Epithelial cell of esophagus (primary cell): ENCODE measurements at places on chromosomes 2 and 18.

GRCh38 chr2:61379521-61379920, 91.4 kb downstream of the USP34 start:
- no peak for DNase-seq

GRCh38 chr2:184920451-184920965, 322.2 kb downstream of the ZNF804A start:
- no peak for DNase-seq

DNA sequence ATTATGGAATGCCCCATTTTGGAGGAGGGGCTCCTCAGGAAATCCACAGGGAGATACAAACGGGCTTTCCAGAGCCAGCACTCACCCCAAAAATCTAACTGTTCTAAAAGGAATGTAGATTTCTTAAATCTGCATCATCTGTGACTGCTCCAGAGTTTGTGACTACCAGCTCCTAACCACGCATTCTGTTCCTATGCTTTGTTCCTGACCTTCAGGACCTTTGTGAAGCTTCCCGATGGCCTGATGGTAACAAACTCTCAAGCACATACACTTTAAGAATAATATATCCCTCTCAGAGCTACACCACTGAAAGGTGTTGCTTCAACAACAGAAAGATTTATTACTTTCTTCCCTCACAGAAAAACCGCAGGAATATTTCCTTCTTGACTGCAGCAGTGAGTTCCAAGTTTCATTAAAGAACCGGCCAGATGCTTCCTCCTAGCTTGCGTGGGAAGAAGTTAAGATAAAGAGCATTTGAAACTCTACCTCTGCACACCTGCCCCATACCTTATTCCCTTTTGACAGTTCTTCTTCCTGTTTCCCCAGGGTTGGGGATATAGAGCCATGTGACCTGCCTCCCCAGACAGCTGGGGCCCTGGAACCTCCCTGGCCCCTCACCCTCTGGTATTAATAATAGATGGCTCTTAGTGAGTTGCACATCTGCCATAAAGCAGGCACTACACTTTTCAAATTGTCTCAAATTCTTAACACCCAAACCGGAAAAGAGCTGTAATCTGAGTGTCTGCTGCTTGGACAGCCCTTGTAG, 40.2 kb upstream of the EML4 start:
- no peak for DNase-seq

GRCh38 chr2:48799601-48800000, 44.1 kb upstream of the LHCGR start:
- no peak for DNase-seq

- DNase-seq: peak; percentile 50
Observed at GRCh38 chr2:48120759-48121242, 214.5 kb upstream of the FBXO11 start.

DNA sequence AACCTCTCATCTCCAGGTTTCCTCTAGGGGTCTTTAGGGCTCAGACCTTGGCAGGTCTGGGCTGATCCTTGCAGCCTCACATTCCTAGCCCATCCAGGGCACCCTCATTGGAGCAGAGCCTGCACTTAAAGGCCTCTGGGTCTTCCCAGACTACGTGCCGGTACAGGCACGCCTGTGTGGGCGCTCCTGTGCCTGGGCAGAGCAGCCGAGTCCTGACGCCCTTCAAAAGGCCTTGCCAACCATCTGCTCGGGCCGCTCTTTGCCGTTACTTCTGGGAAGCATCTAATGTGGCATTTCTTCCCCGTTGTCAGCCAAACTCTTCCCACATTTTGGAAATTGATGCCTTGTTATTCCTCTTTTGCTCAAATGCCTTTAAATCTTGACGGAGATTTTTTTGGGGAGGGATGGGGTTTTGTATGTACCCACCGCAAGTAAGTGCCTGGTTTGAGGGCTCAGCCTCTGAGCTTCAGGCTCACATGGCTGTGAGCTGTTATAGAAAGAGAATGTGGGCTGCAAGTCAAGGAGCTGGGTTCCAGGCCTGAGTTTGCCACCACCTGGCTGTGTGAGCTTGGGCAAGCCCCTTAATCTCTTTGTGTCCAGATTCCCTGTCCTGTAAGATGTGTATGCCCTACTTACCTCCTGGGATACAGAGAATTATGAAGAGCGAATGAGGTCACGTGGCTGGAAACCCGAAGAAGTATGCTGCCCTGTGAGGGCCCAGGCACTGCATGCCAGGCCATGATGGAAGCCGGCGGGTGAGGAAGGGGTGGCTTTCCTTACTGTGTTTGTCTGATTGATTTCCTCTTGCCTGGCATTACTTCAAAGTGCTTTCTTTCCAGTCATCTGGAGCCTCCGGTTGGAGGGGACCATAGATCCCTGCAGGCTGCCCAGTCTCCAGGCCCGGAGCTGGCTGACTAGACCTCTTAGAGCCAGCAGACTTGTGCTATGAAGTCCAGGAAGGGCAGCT, 20.6 kb downstream of the EHD3 start:
- peak; percentile 56 for DNase-seq

- peak; percentile 15 for DNase-seq
Observed at GRCh38 chr2:223585666-223586065, 16.5 kb downstream of the SCG2 start.

DNA sequence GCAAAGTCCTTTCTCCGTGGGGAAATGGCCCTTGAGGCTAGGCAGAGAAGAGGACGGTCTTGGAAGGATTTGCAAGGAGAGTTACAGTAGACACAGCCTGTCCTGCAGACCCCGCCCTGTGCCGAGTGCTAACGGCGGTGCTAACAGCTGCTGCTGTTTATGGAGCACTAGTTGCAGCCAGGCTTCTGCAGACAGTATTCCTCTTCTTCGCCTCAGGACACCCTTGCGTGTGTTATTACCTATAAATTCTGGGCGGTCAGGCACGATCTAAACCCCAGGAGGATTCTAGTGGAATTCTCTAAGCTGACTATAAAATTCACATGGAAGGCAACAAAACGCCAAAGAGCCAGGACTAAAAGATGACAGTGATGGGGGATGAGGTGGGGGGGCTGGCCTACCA, 139.8 kb downstream of the GLI2 start:
- DNase-seq: no peak

DNA sequence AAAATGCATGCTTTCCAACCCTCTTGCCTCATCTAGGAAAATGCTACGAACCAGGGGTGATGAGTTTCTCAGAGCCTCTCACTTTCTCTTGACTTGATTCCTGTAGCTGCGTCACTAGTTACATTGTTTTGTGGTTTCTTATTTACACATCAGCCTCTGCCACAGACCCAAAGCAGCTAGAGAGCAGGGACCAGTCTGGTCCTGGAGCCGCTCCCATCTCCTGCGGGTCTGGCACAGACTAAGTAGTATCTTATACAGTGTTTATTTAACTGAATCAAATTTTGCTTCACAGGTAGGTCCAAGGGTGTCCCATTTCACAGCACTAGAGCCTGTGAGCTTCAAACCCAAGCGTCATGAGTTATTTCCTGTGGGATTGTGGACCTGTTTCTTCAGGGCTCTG, 310.5 kb downstream of the MYCN start:
- DNase-seq: no peak

DNA sequence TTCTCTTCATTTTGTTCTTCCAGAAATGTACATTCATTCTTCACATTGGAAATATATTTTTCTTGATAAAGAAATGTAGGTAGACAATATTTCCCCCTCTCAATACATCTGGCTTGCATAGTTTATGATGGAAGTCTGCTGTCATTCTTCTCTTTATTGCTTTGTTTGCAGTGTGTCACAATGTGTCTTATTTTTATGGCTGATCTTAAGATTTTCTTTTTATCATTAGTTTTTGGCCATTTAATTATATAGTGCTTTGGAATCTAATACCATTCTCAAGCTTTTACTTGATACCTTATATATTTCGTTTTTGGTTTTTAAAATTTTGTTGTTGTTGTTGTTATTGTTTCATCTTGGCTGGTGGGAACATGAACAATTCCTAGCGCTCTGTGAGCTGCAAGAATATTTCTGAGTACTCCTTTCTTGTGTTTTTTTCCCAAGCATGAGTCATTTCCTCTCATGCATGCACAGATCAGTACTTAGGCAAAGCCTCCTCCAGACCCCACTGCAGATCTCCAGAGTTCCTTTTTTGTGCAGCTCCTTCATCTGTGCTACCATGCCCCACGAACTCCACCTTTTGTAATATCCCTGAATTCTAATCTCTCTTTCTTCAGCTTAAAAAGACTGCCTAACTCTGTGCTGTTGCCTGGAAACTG, 13.7 kb upstream of the MMADHC start:
- DNase-seq: peak; percentile 57

GRCh38 chr18:25360301-25360899, 8.4 kb upstream of the ZNF521 start:
- peak; percentile 33 for DNase-seq

- no peak for DNase-seq
Observed at GRCh38 chr2:20170704-20171250, 54.2 kb downstream of the SDC1 start.

GRCh38 chr2:119650206-119650605, 28.8 kb upstream of the TMEM177 start:
- peak; percentile 15 for DNase-seq

DNA sequence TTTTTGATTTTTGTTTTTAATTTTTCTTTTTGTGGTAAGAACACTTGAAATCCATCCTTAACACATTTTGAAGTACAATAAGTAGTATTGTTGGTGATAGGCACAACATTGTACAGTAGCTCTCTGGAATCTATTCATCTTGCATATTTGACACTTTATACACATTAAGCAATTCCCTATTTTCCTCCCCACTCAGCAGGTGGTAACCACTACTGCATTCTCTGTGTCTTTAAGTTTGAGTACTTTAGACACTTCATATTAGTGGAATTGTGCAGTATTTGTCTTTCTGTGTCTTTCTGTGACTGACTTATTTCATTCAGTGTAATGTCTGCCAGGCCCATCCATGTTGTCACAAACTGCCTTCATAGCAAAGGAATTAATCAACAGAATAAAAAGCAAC, 471.7 kb upstream of the CDH20 start:
- DNase-seq: no peak

GRCh38 chr18:8974696-8975095, 127.8 kb upstream of the NDUFV2 start:
- no peak for DNase-seq

- DNase-seq: peak; percentile 93
Observed at GRCh38 chr18:23593720-23594119, 7.4 kb upstream of the NPC1 start.

- DNase-seq: no peak
Observed at GRCh38 chr2:239715202-239715601, 309.9 kb downstream of the NDUFA10 start.

GRCh38 chr2:191677646-191678436, at the start of gene NABP1:
Gene NABP1, plus strand, starts transcription at chr2:191678136. Its CDS starts 479 bp downstream, at chr2:191678615.
- DNase-seq: peak; percentile 99

- no peak for DNase-seq
Observed at GRCh38 chr2:39688181-39688580, 22.5 kb downstream of the TMEM178A start.

DNA sequence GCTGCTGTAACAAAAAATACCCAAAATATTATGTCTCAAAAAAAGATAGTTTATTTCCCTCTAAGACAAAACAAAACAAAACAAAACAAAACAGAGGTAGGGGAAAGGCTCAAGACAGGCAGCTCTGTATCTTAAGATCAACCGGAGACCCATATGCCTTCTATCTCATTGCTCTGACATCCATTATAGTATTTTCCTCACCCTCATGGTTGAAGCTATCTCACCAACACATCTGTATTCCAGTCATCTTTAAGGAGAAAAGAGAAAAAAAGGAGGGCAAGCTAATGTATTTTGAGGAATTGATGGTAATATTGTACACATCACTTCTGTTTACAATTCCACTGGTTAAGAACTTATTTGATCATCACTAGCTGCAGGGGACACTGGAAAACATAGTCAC, 239.7 kb downstream of the ICOS start:
- DNase-seq: no peak

DNA sequence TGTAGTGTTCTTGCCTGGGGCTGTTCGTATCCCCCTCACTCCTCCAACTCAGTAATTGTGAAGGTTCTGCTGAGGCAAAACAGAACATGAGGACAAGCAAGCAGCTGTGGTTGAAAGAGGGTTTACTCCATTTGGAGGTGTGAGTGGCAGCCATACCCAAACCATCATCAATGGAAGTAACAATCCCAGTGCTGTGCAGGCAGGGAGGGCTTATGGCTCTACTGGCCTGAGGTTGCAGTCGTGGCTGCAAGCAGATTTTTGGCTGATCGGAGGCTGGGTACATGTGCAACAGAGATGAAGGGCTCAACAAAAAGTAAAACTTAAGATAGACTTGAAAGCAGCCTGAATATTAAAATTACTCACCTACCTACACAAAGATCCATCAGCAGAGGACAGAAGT, 13.2 kb downstream of the SRSF7 start:
- no peak for DNase-seq

GRCh38 chr2:77391119-77391518, 131.1 kb downstream of the LRRTM4 start:
- DNase-seq: no peak

DNA sequence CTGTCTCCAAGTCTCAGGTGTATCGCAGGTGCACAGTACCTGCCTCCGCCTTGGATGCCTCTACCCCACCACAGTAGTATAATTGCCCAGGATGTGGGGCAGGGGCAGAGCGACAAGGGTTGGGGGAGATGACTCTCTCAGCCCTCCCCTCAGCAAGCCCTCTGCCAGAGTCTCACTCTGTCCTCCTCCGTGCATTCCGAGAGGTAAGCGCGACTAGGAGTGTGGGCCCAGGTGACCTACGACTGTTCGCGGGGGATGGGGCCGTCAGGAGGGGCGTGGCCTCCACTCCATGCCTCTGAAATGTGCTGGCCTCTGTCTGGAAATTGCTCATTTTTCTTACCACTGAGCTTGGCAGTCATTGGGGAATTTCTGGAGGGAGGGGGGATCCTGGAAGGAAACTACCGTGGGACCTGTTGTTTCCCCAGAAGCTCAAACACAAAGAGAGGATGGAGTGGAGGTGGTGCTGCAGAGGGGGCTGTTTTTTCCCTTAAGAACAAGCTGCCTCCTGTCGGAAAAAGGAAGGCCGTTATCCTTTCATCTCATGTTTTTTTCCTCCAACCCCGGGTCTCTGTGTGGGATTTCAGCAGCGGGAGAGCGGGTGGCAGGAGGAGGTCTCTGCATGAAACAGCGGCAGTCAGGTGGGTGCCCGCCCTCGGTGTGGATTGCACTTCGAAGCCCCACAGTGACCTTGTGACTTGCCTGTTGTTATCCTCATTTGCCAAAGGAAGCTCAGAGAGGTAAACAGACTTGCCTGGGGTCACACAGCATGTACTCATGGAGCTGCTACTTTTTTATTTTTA, 13.0 kb upstream of the RALB start:
- DNase-seq: peak; percentile 84

- no peak for DNase-seq
Observed at GRCh38 chr2:233248999-233249398, 2.5 kb upstream of the ATG16L1 start.

DNA sequence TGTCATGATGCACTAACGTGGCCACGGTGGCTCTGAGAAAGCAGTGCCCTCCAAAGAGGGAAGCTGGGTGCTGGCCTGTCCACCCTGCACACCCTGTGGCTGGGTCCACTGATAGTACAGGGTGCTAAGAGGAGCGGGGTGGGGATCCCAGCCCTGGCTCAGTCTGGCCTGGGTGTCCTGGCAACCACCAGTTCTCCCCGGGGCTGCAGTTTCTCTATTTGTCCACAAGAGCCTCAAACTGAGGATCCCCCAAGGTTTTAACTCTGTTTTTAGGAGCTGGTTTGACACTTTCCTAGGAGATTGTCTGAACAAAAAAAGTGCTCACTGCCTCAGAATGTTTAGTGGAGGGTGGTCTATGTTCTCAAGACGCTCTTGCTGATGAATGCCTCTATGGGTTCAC, 29.0 kb downstream of the EDAR start:
- DNase-seq: no peak

- no peak for DNase-seq
Observed at GRCh38 chr18:12018861-12019260, 37.6 kb downstream of the IMPA2 start.

GRCh38 chr18:36613069-36613468, 215.7 kb downstream of the TPGS2 start:
- DNase-seq: no peak

GRCh38 chr18:58416704-58417683, 211.9 kb downstream of the ALPK2 start:
- DNase-seq: no peak
